ENCODE measurements at places on chromosomes 4 and X. TPM values are rescaled to one million over a fixed set of nuclear protein-coding genes. Genes with fewer than 3 reads are reported as not detected.

ZBTB49 gene
- 11.8 TPM for total RNA-seq

GC gene
- total RNA-seq: not detected

PRRG1 gene
- total RNA-seq: 13.2 TPM

PRRG3 gene
- 6.5 TPM for total RNA-seq

RAP1GDS1 gene
- total RNA-seq: 65.2 TPM

P2RY10 gene
- not detected for total RNA-seq

HHIP gene
- 10.6 TPM for total RNA-seq

USP51 gene
- total RNA-seq: 7.5 TPM

QRFPR gene
- total RNA-seq: 4.2 TPM

GAGE12E gene
- not detected for total RNA-seq

FREM3 gene
- 6.5 TPM for total RNA-seq

RPA4 gene
- 0.91 TPM for total RNA-seq

UNC5C gene
- 114 TPM for total RNA-seq

BMPR1B gene
- total RNA-seq: 26.0 TPM

TEX13D gene
- total RNA-seq: not detected

RHOXF2 gene
- not detected for total RNA-seq

HTRA3 gene
- total RNA-seq: 2.4 TPM

SPANXN4 gene
- total RNA-seq: not detected

CDS1 gene
- total RNA-seq: 28.9 TPM

FGD1 gene
- total RNA-seq: 10.3 TPM

KLB gene
- total RNA-seq: 0.27 TPM

NKX6-1 gene
- 0.09 TPM for total RNA-seq

GPRIN3 gene
- 36.8 TPM for total RNA-seq

MAN2B2 gene
- total RNA-seq: 6.4 TPM

RHOXF1 gene
- not detected for total RNA-seq

PNMA5 gene
- total RNA-seq: 0.82 TPM

ARX gene
- total RNA-seq: not detected

MTNR1A gene
- 1.8 TPM for total RNA-seq

OTUD6A gene
- total RNA-seq: not detected

RTL3 gene
- total RNA-seq: not detected

PHKA1 gene
- 2.8 TPM for total RNA-seq

DUX4 gene
- total RNA-seq: not detected

NUDT11 gene
- 41.6 TPM for total RNA-seq

DCAF8L2 gene
- not detected for total RNA-seq

RPS6KA3 gene
- 35.1 TPM for total RNA-seq

SPIN2A gene
- total RNA-seq: 1.9 TPM

APBB2 gene
- total RNA-seq: 105 TPM

TCEAL6 gene
- 3.0 TPM for total RNA-seq

MXRA5 gene
- 6.7 TPM for total RNA-seq

NAP1L2 gene
- total RNA-seq: 26.5 TPM

NSUN7 gene
- 5.1 TPM for total RNA-seq

TMPRSS11F gene
- total RNA-seq: not detected

AKAP14 gene
- total RNA-seq: 2.4 TPM

SHROOM2 gene
- 22.5 TPM for total RNA-seq

All from cerebellum (tissue), 4 donors.